ENCODE measurements at places on chromosomes 7 and 10. TPM values are rescaled to one million over a fixed set of nuclear protein-coding genes. Genes with fewer than 3 reads are reported as not detected.

DNA sequence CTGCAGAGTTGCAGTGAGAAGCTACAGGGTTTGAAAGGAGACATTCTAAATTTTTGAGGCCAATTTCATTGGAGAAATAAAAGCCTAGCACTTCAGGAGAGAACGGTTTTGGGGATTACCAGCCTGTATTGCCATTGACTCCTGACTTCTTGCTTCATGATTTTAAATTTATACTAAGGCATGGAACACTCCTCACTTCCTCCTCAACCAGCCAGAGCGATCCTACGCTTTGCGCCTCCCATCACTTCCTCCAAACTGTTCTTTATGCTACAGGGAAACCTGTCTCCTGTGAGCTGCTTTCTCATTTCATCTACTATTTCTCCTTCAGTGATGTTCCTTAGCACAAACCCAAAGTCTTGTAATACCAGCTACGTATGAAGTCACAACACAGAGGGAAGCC, 495.1 kb downstream of the SUGCT start:
- no peak for DNase-seq
- H3K4me3 ChIP-seq: no peak overlapping the region
- H3K27ac ChIP-seq: no peak overlapping the region
- peaks cover 12% of the 10 kb centered on the region for H3K4me1 ChIP-seq

- no peak overlapping the region for H3K4me3 ChIP-seq
- no peak for DNase-seq
- H3K4me1 ChIP-seq: no peaks in the 10 kb centered on the region
- H3K36me3 ChIP-seq: no peaks in the 10 kb centered on the region
Measured at GRCh38 chr10:94878649-94879048, 59.8 kb upstream of the CYP2C9 start.

DNA sequence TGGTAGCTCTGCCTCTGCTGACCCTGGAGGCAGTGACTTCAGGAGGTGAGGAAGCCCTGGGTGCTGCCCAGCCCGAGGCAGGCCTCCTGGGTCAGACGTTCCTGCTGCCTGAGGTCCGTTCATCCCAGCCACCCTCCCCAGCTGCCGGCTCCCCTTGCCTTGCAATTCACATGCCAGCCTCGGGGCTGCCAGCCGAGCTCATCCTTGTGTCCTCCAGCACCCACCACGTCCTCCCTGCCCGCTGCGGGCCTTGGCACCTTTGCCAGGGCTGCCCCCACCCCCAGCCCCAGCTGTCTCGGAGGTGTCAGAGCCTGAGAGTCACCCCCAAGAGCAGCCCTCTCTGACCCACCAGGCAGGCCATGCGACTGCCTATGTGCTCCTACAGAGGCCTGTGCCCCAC, 162.1 kb upstream of the RNF32 start:
- H3K27me3 ChIP-seq: peaks cover 23% of the 10 kb centered on the region
- DNase-seq: peak; percentile 62
- no peaks in the 10 kb centered on the region for H3K36me3 ChIP-seq
- no peaks in the 10 kb centered on the region for H3K4me1 ChIP-seq

The RAB11FIP2 gene
- 11.4 TPM for total RNA-seq

DNA sequence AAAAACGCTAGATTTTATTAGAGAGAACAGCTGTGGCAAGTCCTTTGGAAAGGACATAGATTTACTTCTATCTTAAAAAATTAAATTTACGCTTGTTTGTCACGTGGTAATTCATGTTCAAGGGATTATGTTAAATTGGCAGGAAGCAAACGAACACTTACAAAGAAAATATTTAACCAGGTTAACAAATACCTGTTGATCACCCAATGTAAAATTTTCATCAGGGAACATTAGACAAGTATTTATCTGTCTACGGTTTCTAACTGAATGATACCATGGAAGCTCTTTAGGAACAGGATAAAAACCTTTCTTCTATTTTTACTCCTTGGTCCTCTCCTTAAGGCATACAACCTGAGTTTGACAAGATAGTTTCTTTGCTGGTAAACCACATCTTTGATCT, 122.2 kb downstream of the NOC3L start:
- no peaks in the 10 kb centered on the region for H3K36me3 ChIP-seq
- DNase-seq: no peak
- peaks cover 17% of the 10 kb centered on the region for H3K4me1 ChIP-seq

DNA sequence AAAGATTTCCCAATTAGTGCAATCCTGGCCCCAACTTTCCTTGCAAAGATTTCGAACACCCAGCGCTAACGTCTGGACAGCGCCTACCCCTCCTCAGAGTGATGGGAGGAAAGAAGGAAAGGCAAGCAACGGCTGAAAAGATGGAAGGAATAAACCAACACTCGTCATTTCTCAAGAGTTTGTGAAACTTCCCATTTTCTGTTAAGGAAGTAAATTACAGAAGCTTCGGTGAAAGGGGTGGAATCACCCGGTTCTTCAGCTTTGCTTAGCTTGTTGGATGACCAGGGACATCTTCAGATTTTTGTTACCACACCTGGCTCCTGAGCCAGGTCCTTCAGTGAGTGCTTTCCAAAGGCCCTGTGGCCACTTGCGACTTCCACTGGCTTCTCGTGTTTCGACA, 313.1 kb downstream of the SKIDA1 start:
- H3K4me3 ChIP-seq: no peak overlapping the region
- no peaks in the 10 kb centered on the region for H3K27me3 ChIP-seq
- peaks cover 8% of the 10 kb centered on the region for H3K4me1 ChIP-seq
- peaks cover 5% of the 10 kb centered on the region for H3K36me3 ChIP-seq
- DNase-seq: no peak

- no peak for DNase-seq
- no peak overlapping the region for H3K27ac ChIP-seq
- peaks cover 8% of the 10 kb centered on the region for H3K4me1 ChIP-seq
- no peaks in the 10 kb centered on the region for H3K27me3 ChIP-seq
- no peak overlapping the region for H3K4me3 ChIP-seq
Measured at GRCh38 chr7:41005374-41005901, 697.5 kb downstream of the INHBA start.

DNA sequence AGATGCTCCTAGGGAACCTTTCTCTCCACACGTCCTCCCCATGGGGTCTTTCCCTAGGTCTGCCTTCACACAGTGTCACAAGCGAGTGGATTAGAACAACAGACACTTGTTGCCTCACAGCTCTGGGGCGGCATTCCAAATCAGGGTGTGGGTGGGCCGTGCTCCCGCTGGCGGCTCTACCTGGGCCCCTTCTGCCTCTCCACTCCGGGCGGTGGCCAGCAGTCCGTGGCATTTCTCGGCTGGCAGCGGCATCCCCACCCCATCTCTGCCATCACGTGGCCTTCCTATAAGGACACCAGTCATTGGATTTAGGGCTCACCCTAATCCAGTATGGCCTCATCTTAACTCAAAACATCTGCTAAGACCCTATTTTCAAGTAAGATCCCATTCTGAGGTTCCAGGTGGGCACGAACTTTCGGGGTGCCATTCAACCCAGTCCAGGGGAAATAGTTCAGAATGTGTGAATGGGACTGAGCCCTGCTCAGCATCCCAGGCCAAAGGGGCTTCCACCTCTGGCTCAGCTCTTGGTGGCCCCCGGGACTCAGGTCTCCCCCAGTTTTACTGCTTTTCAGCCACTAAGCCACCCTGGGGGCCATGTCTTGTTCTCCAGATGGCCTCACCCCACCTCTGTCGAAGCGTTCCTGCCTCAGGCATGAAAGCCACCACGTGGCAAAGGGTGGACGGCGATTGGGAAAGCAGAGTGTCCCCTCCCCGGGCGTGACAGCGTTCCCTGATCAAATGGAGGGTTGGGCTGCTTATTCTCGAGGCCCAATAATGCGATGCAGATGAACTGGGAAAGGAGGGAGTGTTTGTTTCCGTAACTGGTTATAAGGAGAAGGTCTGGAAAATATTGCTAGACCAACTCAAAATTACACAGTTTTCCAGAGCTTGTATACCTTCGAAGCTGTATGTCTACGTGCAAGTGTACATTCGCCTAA, 350.0 kb downstream of the GLRX3 start:
- no peak overlapping the region for H3K27ac ChIP-seq
- H3K4me3 ChIP-seq: no peak overlapping the region
- no peaks in the 10 kb centered on the region for H3K36me3 ChIP-seq
- no peak for DNase-seq
- H3K27me3 ChIP-seq: peaks cover 12% of the 10 kb centered on the region
- H3K4me1 ChIP-seq: peaks cover 18% of the 10 kb centered on the region

- peaks cover 36% of the 10 kb centered on the region for H3K4me1 ChIP-seq
- no peak overlapping the region for H3K27ac ChIP-seq
- H3K36me3 ChIP-seq: peaks cover 7% of the 10 kb centered on the region
- DNase-seq: no peak
Measured at GRCh38 chr7:117809958-117810357, 63.3 kb downstream of the CTTNBP2 start.

The STAG3 gene
- total RNA-seq: 1.6 TPM

GRCh38 chr7:96962221-96962885, 43.0 kb upstream of the DLX6 start:
- no peaks in the 10 kb centered on the region for H3K4me1 ChIP-seq
- no peak overlapping the region for H3K4me3 ChIP-seq
- no peak for DNase-seq
- peaks cover 22% of the 10 kb centered on the region for H3K27me3 ChIP-seq
- no peaks in the 10 kb centered on the region for H3K36me3 ChIP-seq

DNA sequence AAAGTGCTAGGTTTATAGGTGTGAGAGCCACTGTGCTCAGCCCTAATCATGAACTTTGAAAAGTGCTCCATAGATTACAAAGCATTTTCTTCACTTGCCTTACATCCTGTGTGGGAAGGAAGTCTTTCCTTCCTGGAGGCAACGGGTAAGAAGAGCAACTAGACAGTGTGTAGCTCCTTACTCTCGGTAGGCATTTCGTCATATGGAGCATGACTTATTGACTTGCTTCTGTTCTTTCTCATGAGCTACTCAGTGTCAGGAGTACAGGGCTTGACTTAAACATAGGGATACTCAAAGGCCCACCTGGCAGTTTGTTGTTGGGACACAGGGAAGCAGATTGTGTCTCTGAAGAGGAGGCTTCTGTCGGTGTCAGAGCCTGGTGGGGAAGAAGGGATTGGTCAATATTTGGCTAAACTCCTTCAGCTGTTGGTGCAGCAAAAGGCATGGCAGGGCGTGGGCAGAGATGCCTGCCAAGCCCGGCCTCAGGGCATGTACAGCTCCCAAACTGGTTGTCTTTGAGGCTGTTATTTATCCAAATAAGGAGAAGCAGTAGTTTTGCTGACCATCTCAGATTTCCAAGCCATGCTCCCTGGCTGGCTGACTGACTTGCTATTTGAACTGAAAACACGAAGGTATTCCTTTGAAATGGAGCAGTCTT, 248.9 kb downstream of the KIAA1217 start:
- no peaks in the 10 kb centered on the region for H3K27me3 ChIP-seq
- no peak for DNase-seq
- H3K36me3 ChIP-seq: peaks cover 34% of the 10 kb centered on the region
- peaks cover 32% of the 10 kb centered on the region for H3K4me1 ChIP-seq
